ENCODE measurements at places on chromosomes 6 and 20.
A peak's percentile ranks its signal among the peaks of the same experiment; 100 is the strongest.

DNA sequence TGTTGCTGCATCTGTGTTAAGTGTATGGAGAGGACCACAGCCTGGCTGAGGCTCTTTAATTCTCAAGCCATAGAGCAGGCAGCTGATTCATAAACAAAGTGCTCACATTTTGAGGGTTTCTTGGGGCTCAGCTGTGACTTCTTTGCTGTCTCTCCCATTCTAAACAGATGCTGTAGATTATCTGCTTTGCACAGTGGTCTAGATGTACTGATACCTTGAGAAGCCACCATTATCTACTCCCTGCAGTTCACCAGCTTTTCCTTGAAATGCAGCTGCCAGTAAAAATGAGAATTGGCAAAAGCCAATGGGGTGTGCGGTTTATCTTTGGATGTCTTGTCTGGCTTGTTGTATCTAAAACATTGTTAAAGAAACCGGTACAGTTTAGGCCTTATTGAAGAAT is 5.2 kb upstream of the CNR1 start:
- H3K36me3 ChIP-seq, result no peaks in the 10 kb centered on the region
- DNase-seq, result no peak
- no peak overlapping the region for H3K27ac ChIP-seq
- no peak overlapping the region for H3K4me3 ChIP-seq
- peaks cover 2% of the 10 kb centered on the region for H3K4me1 ChIP-seq
- H3K27me3 ChIP-seq, result peaks cover 50% of the 10 kb centered on the region

GRCh38 chr20:37544386-37544785 is 16.7 kb upstream of the BLCAP start:
- peaks cover 9% of the 10 kb centered on the region for H3K27me3 ChIP-seq
- no peaks in the 10 kb centered on the region for H3K4me1 ChIP-seq
- no peaks in the 10 kb centered on the region for H3K36me3 ChIP-seq
- no peak for DNase-seq
- no peak overlapping the region for H3K27ac ChIP-seq

GRCh38 chr6:14231071-14231483 is 113.5 kb downstream of the CD83 start:
- H3K27ac ChIP-seq, result no peak overlapping the region
- peaks cover 10% of the 10 kb centered on the region for H3K4me1 ChIP-seq
- H3K4me3 ChIP-seq, result no peak overlapping the region
- DNase-seq, result no peak

GRCh38 chr6:167826230-167826895 is 348 bp upstream of the AFDN start:
- DNase-seq, result peak; percentile 59
- no peak overlapping the region for H3K27ac ChIP-seq
- H3K4me1 ChIP-seq, result peaks cover 28% of the 10 kb centered on the region
- no peaks in the 10 kb centered on the region for H3K36me3 ChIP-seq
- H3K4me3 ChIP-seq, result peak overlapping the region; percentile 83

- no peak overlapping the region for H3K27ac ChIP-seq
- no peak overlapping the region for H3K4me3 ChIP-seq
- no peaks in the 10 kb centered on the region for H3K36me3 ChIP-seq
- no peak for DNase-seq
Measured at GRCh38 chr6:139765825-139766285, 391.4 kb upstream of the CITED2 start.

DNA sequence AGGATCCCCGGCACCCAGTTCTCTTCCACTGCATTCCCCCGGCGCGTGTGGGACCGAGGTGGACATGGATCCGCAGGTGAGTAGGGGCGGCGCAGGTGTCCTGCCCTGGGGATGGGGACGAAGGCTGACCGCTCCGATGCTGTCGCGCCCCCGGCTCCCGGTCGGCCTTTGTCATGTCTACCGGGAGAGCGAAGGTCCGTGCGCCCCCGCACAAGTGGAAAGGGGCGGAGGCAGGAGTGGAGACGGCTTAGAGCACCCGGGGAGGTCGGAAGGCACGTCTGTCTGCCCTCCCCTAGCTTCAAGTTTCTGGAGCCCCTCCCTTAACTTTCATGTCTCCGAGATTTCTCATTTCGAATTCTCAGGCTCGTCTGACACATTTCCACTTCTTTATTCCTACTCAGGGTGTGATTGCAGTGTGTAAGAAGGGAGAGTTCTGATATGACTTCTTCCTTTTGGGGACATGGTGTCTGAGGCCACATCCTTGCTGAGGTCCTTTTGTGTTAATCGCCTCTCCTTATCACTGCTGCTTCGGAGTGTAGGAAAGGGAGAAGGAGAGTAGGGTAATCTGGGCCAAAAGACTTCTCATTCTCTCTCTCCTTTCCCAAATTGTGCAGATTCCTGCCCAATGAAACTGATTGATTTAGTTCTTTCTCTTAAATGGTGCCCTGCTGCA is 435 bp downstream of the KIFC1 start:
- peaks cover 29% of the 10 kb centered on the region for H3K36me3 ChIP-seq
- peak overlapping the region; percentile 87 for H3K4me3 ChIP-seq
- H3K27me3 ChIP-seq, result no peaks in the 10 kb centered on the region
- peak overlapping the region; percentile 94 for H3K27ac ChIP-seq
- no peak for DNase-seq

DNA sequence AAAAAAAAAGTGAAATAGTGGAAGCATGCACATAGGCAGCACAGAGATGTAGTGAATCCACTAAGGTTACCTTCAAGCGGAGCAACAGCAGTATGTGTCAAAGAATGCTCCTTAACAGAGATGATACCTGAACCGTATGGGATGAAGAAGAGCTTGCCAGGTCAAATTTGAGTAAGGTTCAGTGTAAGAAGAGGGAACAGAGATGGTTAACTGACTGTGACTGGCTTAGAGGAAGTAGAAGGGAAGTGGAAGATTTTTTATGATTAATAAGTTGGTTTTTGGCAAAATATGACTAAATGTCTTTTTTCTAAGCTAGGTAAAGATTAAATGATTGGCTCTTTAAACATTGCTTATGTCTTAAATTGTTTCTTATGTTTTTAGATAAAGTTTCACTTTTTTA is 52.6 kb upstream of the C20orf144 start:
- no peaks in the 10 kb centered on the region for H3K27me3 ChIP-seq
- no peak overlapping the region for H3K27ac ChIP-seq
- peaks cover 5% of the 10 kb centered on the region for H3K4me1 ChIP-seq

- H3K4me3 ChIP-seq, result no peak overlapping the region
- peaks cover 70% of the 10 kb centered on the region for H3K4me1 ChIP-seq
- DNase-seq, result no peak
- H3K27me3 ChIP-seq, result no peaks in the 10 kb centered on the region
Measured at GRCh38 chr6:90151576-90152422, 144.8 kb downstream of the BACH2 start.

- peaks cover 22% of the 10 kb centered on the region for H3K4me1 ChIP-seq
- no peak for DNase-seq
- H3K27ac ChIP-seq, result no peak overlapping the region
- no peaks in the 10 kb centered on the region for H3K36me3 ChIP-seq
- no peaks in the 10 kb centered on the region for H3K27me3 ChIP-seq
Measured at GRCh38 chr6:11701573-11701972, 77.0 kb downstream of the ADTRP start.

GRCh38 chr6:52286798-52287432 is 2.4 kb upstream of the MCM3 start:
- peak; percentile 28 for DNase-seq
- H3K4me1 ChIP-seq, result peaks cover 31% of the 10 kb centered on the region
- no peak overlapping the region for H3K4me3 ChIP-seq
- peaks cover 18% of the 10 kb centered on the region for H3K36me3 ChIP-seq
- H3K27ac ChIP-seq, result peak overlapping the region; percentile 29

DNA sequence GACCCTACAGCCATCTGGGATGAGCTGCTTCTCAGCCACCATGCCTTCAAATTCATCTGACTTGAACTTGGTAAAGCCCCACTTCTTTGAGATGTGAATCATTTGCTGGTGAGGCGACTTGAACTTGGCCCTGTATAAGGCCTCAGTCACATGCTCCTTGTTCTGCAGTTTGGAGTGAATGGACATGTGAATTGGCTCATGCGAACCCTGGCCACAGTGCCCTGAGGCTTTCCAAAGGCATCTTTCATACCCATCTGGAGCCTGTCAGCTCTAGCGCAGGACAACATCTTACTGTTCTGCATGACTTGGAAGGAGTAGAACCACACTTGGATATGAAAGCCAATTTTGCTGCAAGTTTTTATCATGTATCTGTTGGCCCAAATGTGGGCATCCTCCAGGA is 244.0 kb upstream of the FAM83B start:
- no peak for DNase-seq
- no peak overlapping the region for H3K4me3 ChIP-seq
- H3K27ac ChIP-seq, result no peak overlapping the region
- H3K4me1 ChIP-seq, result no peaks in the 10 kb centered on the region

- H3K4me3 ChIP-seq, result peak overlapping the region; percentile 67
- peaks cover 28% of the 10 kb centered on the region for H3K4me1 ChIP-seq
- peaks cover 65% of the 10 kb centered on the region for H3K27me3 ChIP-seq
- no peak overlapping the region for H3K27ac ChIP-seq
- H3K36me3 ChIP-seq, result peaks cover 4% of the 10 kb centered on the region
Measured at GRCh38 chr6:30101444-30102413, 11.2 kb downstream of the TRIM31 start.

GRCh38 chr6:154767003-154767723 is 33.9 kb downstream of the SCAF8 start:
- no peak overlapping the region for H3K27ac ChIP-seq
- no peaks in the 10 kb centered on the region for H3K27me3 ChIP-seq
- no peak for DNase-seq
- H3K36me3 ChIP-seq, result peaks cover 23% of the 10 kb centered on the region

GRCh38 chr6:42260396-42260888 is 42.8 kb upstream of the MRPS10 start:
- no peak overlapping the region for H3K4me3 ChIP-seq
- H3K27ac ChIP-seq, result no peak overlapping the region
- DNase-seq, result no peak
- no peaks in the 10 kb centered on the region for H3K27me3 ChIP-seq

- peak overlapping the region; percentile 83 for H3K4me3 ChIP-seq
- peaks cover 18% of the 10 kb centered on the region for H3K4me1 ChIP-seq
- H3K36me3 ChIP-seq, result no peaks in the 10 kb centered on the region
- no peaks in the 10 kb centered on the region for H3K27me3 ChIP-seq
Measured at GRCh38 chr20:52193133-52193532, 1.6 kb upstream of the ZFP64 start.

- H3K4me3 ChIP-seq, result no peak overlapping the region
- H3K27ac ChIP-seq, result no peak overlapping the region
- DNase-seq, result no peak
- H3K36me3 ChIP-seq, result no peaks in the 10 kb centered on the region
- peaks cover 19% of the 10 kb centered on the region for H3K27me3 ChIP-seq
Measured at GRCh38 chr6:151692216-151692615, 115.3 kb upstream of the ESR1 start.

DNA sequence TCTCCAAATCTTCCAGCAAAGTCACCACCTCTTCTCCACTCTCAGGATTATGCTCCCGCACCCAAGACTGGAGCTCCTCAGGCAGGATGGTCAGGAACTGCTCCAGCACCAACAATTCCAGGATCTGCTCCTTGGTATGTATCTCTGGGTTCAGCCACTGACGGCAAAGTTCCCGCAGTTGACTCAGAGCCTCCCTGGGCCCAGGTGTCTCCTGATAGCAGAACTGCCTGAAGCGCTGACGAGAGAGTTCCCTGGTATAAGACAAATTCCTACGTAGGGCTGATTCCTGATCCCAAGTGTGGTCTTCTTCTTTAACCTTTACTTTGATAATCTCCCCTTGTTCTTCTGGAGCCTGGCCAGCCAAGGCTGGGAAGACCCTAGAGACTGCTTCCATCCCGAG is 60.6 kb downstream of the GPX5 start:
- no peak overlapping the region for H3K27ac ChIP-seq
- H3K4me3 ChIP-seq, result peak overlapping the region; percentile 78
- peaks cover 27% of the 10 kb centered on the region for H3K4me1 ChIP-seq
- no peaks in the 10 kb centered on the region for H3K36me3 ChIP-seq

GRCh38 chr6:38261626-38262025 is 378.1 kb downstream of the BTBD9 start:
- no peak for DNase-seq
- no peaks in the 10 kb centered on the region for H3K27me3 ChIP-seq
- no peaks in the 10 kb centered on the region for H3K36me3 ChIP-seq
- no peak overlapping the region for H3K4me3 ChIP-seq
- H3K27ac ChIP-seq, result no peak overlapping the region

GRCh38 chr20:31663524-31663837 is 25.8 kb downstream of the COX4I2 start:
- H3K36me3 ChIP-seq, result peaks cover 71% of the 10 kb centered on the region
- peaks cover 49% of the 10 kb centered on the region for H3K4me1 ChIP-seq
- H3K27ac ChIP-seq, result no peak overlapping the region

DNA sequence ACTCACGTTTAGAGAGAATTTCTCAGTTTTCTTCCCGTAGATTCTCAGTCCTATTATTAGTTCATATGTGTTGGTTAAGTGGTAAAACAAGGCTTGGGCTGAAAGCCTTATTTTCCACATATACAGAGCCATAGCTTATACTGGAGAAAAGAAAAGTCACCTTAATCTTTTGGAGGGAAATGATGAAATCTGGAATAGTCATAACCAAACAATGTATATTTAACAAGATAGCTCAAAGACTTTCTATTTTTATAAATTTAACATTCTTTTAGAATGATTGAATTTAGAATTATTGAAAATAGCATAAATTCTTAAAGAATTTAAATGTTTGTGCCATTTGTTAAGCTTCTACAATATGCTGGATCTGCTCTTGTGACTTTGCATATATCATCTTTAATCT is 85.8 kb downstream of the CDKAL1 start:
- no peak overlapping the region for H3K27ac ChIP-seq
- H3K4me3 ChIP-seq, result no peak overlapping the region
- peaks cover 24% of the 10 kb centered on the region for H3K36me3 ChIP-seq
- DNase-seq, result no peak

GRCh38 chr20:64105846-64106434 is 1.4 kb downstream of the NPBWR2 start:
- no peak overlapping the region for H3K27ac ChIP-seq
- no peak overlapping the region for H3K4me3 ChIP-seq
- H3K4me1 ChIP-seq, result peaks cover 2% of the 10 kb centered on the region
- peaks cover 22% of the 10 kb centered on the region for H3K27me3 ChIP-seq

DNA sequence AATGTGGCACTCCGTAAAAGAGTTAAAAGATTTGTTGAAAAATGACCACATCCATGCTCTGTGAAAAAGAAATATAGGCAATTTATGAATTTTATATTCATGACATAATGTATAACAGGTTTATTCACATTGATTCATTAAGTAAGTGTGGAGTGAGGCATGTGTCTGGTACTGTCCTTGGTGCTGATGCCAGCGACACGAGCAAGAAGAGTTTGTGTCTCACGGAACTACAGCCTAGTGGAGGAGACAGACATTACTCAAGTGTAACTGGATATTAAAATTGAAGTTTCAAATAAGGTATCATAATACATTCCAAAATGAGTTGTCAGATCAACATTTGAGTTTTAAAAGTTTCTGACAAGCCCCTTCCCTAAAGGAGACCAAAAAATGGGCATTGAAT is 158.2 kb upstream of the PRND start:
- H3K4me3 ChIP-seq, result no peak overlapping the region
- no peaks in the 10 kb centered on the region for H3K4me1 ChIP-seq
- no peak overlapping the region for H3K27ac ChIP-seq
- no peaks in the 10 kb centered on the region for H3K36me3 ChIP-seq
- DNase-seq, result no peak

GRCh38 chr6:328136-328670 is 35.9 kb downstream of the DUSP22 start:
- no peaks in the 10 kb centered on the region for H3K4me1 ChIP-seq
- DNase-seq, result no peak
- no peak overlapping the region for H3K4me3 ChIP-seq
- peaks cover 4% of the 10 kb centered on the region for H3K36me3 ChIP-seq
